ENCODE measurements at places on chromosomes 3 and 15.

DNA sequence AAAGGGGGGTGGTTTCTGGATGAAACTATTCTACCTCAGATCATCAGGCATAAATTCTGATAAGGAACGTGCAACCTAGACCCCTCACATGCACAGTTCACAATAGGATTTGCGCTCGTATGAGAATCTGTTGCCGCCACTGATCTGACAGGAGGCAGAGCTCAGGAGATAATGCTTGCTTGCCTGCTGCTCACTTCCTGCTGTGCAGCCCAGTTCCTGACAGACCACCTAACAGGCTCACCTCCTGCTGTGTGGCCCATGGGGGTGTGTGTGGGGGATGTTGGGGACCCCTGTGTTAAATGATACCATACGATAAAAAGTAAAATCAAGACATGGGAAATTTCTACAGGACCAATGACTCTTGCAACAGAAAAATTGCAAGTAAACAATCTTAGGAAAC lies 24.0 kb downstream of the CP start:
- no peak for DNase-seq

GRCh38 chr3:36211652-36211999 lies 168.7 kb upstream of the STAC start:
- DNase-seq = no peak

DNA sequence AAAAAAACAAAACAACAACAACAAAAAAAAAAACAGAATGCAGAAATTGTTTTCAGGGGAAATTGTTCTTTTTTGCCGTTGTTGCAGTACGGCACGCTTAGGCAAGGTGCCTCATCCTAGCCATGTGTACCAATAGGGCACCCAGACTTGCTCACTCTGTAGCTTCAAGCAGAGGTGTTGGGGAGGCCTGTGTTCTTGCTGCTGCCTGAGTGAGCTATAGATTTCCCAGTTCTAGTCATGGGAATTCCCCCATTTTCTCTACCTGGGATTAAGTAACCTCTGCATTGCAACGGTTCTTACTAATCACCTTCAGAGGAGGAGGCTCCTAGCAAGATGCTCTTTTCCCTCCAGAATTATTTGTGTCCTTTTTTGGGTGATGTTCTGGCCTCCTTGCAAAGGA lies 12.9 kb upstream of the PARL start:
- DNase-seq = no peak

- DNase-seq = peak; percentile 1
These were observed 227.8 kb upstream of the LYSMD4 start for GRCh38 chr15:99961011-99961441.

- no peak for DNase-seq
These were observed 177.7 kb upstream of the NR2E3 start for GRCh38 chr15:71632576-71633195.

GRCh38 chr15:63476229-63476632 lies 28.2 kb upstream of the USP3 start:
- no peak for DNase-seq

DNA sequence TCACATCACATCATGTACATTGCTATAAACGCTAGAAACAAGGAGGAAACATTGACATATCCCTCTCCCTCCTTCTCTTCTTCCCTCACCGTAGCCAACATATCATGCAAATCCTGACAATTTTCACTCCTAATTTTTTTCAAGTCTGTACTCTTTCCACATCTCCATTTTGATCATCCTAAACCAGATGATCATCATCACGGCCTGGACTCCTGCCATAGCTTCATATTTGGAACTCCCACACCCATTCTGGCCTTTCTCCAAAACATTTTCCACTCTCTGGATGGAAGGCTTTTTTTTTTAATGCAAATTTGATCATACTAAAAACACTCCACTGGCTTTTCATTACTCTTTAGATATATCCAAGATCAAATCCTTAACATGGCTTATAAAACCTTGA lies 248.0 kb upstream of the CNTN3 start:
- DNase-seq = no peak

- DNase-seq = no peak
These were observed 733.5 kb upstream of the CCDC54 start for GRCh38 chr3:106643684-106644161.

- DNase-seq = peak; percentile 34
These were observed 9.9 kb downstream of the CEP152 start for GRCh38 chr15:48800811-48801455.

- no peak for DNase-seq
These were observed 25.4 kb downstream of the SEMA7A start for GRCh38 chr15:74408385-74408784.

GRCh38 chr3:135134684-135135075 lies 339.6 kb downstream of the EPHB1 start:
- DNase-seq = no peak

DNA sequence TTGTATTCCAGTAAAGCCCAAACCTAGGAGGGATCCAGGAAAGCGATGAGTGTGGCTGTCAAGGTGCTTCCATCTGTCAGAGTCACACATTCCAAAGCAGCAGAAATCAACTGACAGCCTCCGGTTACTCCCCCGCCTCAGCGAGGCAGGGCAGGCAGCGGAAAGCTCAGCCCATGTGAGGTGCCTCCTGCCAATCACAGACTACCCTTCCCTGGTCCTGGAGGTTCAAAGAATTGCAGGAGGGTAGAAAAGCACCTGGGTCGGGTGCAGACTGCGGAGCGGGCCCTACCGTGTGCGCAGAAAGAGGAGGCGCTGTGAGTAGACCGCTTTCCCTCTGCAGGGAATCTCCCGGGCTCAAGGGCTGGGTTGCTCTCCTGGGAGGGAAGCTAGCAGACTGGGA lies at the start of gene UPK1B:
Gene UPK1B, plus strand, starts transcription at position 274 of the 400 bp plus-strand sequence. CDS start 13,144 bp downstream, outside the sequence.
- DNase-seq = no peak

- no peak for DNase-seq
These were observed 129.1 kb downstream of the GLDN start for GRCh38 chr15:51470512-51470911.

DNA sequence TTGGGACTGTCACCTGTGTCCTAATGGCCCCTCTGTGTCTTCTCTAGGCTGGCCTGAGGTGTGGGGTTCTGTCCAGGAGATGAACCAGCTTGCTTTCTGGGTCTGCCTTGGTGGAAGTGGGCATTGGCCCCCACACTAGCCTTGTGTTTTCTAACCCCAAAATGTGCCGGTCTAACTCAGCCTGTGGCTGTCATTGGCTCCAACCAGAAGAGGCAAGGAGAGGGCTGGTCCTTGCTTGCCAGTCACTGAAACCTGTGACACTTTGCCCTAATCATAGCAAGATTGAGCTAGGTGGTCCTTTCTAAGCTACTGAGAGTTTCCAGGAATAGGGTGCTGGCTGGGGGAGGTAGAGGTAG lies 2.2 kb downstream of the C15orf39 start:
- DNase-seq = no peak

DNA sequence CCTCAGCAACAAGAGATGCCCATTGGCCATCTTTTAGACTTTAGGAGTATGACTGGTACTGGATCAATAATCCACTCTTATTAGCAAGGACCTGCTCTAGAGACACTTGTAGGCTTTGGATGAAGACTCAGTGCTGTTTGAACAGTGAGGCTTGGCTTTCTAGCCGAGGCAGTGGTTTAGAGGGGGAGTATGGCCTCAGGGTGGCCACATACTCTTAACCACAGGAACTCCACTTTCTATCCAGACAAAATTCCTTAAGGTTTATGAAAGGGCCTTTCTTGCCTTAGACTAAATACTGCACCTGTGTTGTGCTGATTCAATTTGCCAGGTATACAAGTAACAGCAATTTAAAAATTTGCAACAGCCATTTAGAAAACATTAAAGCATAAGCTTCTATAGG lies 1046.3 kb downstream of the DIPK2A start:
- no peak for DNase-seq

- DNase-seq = peak; percentile 43
These were observed 248.9 kb downstream of the SV2B start for GRCh38 chr15:91348752-91349500.

DNA sequence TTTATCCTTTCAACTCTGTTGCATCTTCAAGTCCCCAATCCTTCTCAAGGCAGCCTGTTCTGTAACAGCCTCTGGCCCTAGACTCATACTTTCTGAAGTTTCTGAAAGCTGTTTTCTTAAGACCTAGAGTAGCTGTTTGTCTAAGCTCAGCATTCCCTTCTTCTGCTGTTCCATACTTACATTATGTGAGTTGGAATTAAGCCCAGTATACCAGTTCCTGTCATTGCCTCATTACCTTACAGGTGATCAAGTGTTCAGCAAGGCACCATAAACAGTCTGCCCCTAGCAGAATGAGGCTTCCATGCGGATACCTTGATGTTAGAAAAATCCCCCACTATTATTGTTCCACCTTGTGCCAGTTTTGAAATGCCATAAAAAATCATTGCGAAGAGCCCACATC lies 180.6 kb downstream of the PLCL2 start:
- DNase-seq = no peak

GRCh38 chr3:150130404-150131100 lies 159.9 kb upstream of the PFN2 start:
- DNase-seq = no peak

DNA sequence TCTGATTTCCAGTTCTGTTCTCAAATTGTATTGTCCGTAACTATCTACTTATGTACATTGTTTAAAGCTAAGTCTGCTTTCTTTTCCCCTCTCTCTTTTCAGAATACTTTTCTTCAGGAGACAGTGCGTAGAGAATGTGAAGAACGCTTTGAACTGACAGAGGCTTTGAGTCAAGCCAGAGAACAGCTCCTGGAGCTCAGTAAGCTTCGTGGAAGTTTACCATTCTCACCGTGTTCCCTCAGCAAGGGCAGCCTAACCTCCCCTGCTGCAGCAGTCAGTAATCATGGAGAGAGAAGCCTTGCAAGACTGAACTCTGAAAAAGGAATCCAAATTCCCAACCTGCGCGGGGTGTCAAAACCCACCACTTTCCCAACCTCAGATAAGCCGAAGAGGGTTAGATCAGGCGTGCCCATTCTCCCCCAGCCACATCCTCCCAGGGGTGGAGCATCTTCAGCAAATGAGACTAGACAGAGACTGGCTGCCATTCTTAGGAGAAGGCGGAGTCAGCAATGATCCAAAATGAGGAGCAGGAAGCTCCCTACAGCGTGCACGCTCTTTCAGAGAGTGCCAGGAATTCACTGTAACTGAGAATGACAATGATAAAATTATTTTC lies 114.6 kb downstream of the CCNL1 start:
- no peak for DNase-seq

- no peak for DNase-seq
These were observed 32.2 kb downstream of the LRTM1 start for GRCh38 chr3:54895613-54896012.

DNA sequence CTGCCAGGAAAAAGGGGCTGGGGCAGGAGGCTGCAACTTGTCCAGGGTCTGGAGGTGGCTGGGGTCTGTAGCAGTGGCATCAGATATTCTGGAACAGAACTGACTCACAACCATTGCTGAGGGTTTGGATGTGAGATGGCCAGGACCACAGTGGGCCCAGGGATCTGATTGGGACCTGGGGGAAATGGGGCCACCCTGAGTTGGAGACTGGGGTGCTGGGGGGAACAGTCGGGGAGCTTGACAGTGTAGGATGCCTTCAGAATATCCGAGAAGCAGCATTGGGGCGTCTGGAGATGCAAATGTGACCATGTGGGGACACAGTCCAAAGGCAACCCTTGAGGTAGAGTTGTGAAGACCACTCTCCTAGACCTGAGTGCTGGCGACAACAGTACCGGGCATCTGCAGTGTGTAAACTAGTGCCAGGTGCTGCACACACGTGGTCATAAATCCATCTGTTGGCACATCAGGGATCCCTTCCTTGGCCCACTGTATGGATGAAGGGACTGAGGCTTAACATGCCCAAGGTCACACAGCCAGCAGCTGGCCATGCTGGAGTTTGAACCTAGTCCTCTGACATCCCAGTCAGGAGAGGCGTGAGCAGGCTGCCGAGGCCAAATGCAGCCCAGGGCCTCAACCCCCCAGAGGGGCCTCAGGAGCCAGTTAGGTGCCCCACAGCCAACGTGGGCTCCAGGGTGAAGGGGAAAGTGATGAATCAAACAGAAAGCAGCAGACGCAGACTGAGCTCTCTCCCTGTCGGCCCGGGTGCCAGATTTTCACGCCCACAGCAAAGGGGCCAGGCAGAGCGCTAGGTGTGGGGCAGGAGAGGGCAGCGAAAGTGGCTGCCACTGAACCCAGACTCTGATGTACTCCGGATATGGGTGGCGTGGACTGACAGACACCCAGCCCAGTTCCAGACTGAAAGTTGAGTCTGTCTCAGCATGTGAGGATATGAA lies 18.8 kb downstream of the HEMK1 start:
- DNase-seq = peak; percentile 81

DNA sequence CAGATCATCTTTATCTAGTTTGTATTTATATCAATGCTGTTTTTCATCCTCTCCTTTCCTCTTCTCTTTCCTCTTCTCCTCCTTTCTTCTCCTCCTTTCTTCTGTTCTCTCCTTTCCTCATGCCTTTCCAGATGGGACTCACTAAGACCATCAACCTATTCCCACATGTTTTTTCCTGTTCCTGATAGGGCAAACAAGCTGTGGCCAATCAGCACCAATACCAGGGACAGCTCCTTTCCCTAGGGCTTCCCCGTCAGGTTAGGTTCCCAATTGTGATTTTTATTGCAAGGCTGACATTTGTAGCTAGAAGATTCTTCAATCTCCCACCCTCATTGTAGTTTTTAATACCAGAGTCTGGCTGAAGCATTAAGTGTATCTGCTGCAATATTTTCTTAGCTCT lies 76.3 kb upstream of the COL8A1 start:
- no peak for DNase-seq

GRCh38 chr3:125024817-125025216 lies 31.0 kb downstream of the HEG1 start:
- DNase-seq = no peak

DNA sequence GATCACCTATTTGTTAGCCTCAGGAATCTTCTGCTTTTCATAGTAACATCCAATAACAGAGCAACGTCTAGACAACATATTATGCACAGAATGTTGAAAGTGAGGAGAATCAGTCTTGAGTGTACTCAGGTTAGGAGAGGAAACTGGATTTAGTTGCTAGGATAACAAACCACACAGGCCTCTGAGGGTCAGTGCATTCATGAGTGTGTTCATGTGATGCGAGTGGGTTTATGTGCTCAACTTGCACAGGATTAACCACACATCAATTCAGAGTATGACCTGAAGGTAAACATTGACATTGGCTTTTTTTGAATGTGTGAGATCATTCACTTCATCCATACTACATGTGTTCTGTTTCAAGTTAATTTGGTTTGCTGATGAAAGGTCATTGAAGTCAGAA lies 287.6 kb downstream of the DIPK2A start:
- no peak for DNase-seq

DNA sequence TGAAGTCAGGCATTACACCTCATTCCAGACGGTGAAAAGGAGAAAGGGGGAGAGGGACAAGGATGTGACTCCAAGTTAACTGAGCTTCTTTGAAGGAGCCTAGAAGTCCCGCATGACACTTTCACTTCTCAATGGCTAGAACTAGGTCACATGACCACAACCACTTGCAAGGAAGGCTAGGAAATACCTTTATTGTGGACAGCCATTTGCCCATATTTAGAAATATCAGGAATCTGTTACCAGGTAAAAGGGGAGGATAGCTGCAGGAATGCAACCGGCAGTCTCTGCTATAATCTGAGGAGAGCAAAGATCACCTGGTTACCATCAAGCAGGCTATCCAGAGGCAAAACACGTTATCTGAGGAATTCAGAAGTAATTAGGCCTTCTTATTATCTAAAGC lies 28.9 kb upstream of the PXYLP1 start:
- no peak for DNase-seq

Measured in CD4-positive, alpha-beta T cell treated with Interleukin-4 for 4 hours (primary cell).